ENCODE measurements at places on chromosomes 2 and 18. TPM values are rescaled to one million over a fixed set of nuclear protein-coding genes. Genes with fewer than 3 reads are reported as not detected.

The AKAIN1 gene
- 3.1 TPM for total RNA-seq

The GEN1 gene
- 7.6 TPM for total RNA-seq

The CCDC148 gene
- 0.66 TPM for total RNA-seq

The MC4R gene
- not detected for total RNA-seq

The TCF23 gene
- total RNA-seq = 0.66 TPM

The PTPRM gene
- 48.0 TPM for total RNA-seq

The SCYGR4 gene
- total RNA-seq = not detected

The KANSL3 gene
- total RNA-seq = 50.4 TPM

The ILKAP gene
- total RNA-seq = 44.8 TPM

The LYG2 gene
- not detected for total RNA-seq

The ST6GAL2 gene
- total RNA-seq = not detected

DNA sequence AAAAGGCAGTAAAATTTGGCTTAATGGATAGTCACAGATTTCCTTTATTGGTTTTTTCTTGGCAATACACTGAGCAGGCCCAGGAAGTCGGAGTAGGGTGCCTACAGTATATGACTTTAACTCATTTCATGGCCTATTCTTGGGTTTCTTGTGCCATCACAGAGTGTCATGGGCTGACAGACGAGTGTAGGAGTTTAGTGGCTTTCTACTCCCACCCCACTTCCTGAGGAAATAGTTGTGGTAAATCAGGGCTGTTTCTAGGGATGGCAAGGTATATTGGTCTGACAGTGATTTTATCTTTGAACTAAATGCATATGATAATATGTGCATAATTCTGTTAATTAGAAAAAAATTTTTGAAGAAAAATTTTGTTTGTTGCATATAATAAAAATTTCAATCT is 100.1 kb downstream of the PLCL1 start:
- no peak for DNase-seq

GRCh38 chr2:24058564-24059271 is 9.2 kb downstream of the FKBP1B start:
- DNase-seq = no peak

DNA sequence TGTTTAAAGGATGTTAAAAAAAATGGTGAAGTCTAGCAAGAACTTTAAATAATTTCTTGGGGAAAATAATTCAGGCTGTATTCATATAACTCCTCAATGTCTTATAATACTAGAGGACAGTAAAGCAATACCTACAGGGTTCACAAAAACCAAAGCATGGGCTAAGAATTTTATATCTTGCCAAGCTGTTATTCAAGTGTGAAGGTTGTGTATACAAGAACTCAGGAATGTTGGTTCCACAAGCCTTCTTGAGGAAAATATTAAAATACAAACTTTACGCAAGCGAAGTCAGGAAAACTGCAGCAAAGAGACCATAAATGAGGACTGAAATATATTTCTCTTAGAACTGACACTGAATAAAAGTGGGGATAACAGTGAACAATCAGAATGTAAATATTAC is 76.1 kb upstream of the DNAJC10 start:
- no peak for DNase-seq

DNA sequence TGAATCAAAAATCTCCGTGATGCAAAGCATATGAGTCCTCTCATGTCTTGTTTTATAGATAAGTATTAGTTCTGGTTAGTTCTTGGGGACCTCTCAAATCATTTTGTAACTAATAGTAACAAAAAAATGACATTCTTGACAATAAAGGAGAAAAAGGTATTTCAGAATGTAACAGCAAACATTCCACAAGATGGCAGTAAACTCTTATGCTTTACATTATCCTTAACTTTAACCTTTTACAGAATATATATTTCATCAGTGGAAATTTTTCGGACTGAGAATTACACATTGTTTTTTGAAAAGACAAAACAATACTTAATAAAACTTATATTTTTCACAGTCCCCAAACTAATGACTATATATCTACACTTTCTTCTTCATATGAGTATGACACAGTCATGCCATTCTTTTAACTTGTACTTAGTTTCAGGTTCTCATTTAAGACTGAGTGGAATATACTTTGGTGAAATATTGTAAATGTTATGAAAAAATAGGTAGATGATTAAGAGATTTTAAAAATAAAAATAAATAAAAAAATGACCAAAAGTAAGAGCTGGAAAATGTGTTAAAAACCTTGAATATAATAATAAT is 142.9 kb upstream of the NXPH2 start:
- no peak for DNase-seq

- no peak for DNase-seq
Observed at GRCh38 chr18:1464444-1465217, 560.0 kb downstream of the ADCYAP1 start.

GRCh38 chr2:206031162-206031784 is 54.7 kb downstream of the INO80D start:
- no peak for DNase-seq

DNA sequence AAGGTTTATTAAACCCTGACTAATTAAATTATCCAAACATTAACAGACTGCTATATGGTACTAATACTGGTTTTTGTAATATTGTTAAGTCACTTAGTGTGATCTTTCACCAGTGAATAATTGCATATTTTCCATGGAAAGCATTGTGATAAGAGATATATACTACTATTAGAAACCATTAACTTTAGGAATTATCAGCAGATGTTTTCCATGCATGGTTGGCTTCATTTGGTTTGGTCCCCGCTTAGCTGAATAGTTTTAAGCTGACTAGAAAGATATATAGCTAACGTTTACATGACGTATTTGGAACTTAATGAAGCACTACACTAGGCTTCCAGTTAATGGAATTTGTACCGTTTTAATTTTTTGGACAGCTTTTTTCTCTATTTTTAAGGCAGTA is 37.9 kb downstream of the LCLAT1 start:
- no peak for DNase-seq

DNA sequence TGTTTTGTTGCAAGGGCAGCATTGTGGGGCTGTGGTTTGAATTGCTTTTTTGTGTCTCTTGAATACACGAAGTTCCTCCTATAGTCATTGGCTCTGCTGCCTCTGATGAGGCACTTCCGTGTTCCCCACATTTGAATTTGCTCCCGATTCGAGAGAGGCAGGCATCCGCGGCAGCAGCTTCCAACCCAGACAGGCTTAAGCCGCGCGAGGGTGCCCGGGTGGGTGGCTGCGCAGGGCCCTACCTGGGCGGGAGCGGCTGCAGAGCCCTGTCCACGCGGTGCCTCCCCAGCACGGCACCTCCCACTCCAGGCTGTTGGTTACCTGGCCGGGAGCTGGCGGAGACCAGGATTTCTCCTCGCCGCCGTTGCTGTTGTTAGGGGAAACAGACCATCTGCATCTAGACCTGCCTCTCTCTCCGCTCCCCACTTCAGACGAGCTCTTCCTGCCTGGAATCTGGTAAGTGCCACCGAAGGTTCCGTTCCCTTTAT is 151.3 kb downstream of the NEDD4L start:
- DNase-seq = peak; percentile 61

GRCh38 chr2:209070262-209070661 is 353.6 kb upstream of the MAP2 start:
- no peak for DNase-seq

DNA sequence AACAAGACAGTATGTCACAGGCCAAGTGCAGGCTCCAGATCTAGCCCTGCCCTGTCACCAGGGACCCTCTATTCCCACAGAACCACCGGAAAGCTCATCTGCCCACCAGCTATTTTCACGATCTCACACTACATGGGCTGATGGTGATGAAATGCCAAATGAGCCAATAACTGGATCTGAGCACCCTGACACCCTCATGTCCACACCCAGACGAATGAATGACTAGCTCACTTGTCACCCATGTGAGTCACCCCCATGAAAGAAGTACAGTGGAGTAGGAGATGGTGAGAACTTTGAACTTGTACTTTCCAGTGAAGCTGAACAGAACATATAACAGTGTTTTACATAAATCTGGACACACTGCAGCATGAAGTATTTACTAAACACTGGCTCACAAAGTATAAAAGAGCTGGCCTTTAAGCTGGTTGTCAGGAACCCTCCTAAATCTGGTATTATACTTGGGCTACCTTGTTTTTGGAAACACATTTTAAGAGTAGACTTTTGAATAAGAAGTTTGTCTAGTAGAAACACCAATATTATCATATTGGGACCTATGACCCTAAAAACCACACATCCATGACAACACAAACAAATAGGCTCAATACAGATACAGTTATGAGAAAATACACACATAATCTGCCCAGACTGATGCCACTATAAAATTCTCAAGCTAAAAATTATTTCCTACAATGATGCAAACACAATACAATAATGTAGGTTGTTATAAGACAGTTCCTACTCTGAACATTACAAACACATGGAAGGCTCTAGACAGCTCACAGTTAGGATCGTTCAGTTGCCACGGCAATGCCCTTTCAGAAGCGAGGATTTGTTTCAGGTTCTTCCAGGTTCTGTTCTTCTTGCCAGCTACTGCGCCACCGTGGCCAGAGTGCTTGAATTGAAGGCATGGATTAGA is 19.0 kb downstream of the INO80C start:
- DNase-seq = no peak

- DNase-seq = no peak
Observed at GRCh38 chr18:26617151-26617554, 68.8 kb upstream of the KCTD1 start.

DNA sequence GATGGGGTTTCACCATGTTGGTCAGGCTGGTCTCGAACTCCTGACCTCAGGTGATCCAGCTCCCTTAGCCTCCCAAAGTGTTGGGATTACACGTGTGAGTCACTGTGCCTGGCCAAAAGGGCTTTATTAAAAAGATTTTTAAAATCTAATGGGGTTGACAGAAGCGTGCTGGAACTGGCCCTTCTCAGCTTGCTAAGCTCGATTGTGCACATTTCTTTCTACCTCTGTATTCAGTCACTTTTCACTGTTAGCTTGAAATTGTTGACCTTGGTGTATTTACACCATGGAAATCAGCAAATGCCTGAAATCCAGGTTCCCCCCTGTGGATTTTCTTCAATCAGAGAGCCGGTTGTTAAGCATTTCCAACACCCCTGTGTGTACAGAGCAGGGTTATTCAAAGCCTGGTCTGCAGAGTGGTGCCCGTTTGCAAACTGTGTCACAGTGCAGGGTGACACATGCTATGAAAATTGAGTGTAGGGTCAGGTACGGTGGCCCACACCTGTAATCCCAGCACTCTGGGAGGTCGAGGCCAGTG is 140.2 kb downstream of the TGIF1 start:
- no peak for DNase-seq

DNA sequence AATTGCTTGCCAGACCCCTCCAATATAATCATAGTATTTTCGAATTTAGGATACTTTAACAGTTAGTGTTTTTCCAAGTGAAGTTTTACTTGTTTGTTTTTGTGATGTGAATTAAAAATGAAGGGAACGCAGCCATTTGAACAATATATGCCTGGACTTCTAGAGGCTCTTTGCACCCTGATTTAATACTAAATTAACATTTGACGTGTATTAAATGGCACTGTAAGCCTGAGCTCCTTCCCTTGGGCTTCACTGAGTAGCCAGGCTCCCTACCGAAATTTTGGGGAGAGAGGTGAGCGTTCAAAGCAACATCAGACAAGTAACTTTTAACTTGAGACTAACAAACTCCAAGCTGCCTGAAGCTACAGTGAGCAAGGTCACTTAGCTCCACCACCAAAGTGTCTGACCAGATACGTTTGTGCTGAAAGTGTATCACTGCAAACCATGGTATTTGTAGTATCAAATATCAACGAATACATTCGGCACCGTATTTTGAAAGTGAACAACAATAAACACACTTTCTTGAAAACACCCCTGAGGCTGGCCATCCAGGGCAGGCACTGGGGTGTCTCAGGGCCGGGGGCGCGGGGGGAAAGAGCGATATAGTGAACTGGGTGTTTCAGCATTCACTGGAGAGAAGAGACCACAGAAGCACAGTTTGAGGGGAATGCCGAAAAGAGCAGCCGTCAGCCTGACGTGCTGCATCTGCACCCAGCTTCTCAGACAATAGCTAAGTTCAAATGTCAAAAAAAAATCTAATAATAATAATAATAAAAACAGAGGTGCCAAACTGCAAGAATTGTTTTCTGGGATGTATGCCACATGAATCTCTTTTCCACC is 7.7 kb upstream of the POU3F3 start:
- no peak for DNase-seq

GRCh38 chr2:201440182-201440581 is 11.1 kb downstream of the TRAK2 start:
- peak; percentile 90 for DNase-seq

DNA sequence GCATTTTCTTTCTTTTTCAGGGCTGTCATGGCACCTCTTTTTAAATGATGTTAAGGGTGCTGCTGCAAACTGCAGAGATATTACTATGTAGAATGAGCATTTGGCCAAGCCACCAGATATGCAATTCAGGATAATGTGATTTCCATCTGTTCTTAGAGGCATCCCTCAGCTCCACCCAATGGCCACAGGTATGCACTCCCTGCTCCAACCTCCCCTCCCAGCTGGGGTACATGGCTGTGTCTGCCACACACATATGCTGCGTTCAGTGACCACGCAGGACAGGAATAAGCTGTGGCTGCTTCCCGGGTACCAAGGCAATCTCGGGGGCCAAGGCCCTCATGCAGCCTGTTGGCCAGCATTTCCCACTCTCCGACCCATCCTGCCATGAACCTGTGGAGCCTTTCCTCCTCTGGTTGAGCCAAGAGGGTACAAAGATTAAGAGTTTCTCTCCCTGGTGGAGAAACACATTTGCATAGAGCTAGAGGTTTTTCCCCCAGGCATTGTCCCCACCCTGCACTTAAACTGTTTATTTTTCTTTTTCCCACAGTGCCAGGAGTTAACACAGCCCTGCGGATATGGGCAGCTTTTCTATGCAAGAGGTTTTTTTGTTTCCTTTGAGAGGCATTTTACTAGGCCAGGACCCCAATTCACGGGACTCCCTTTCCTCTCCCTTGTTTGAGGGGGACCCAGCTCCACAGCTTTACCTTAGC is 147.0 kb downstream of the GCA start:
- DNase-seq = no peak

- no peak for DNase-seq
Observed at GRCh38 chr18:26327062-26327461, 100.8 kb downstream of the TAF4B start.

GRCh38 chr2:85956646-85957039 is 67.9 kb upstream of the ST3GAL5 start:
- DNase-seq = no peak

DNA sequence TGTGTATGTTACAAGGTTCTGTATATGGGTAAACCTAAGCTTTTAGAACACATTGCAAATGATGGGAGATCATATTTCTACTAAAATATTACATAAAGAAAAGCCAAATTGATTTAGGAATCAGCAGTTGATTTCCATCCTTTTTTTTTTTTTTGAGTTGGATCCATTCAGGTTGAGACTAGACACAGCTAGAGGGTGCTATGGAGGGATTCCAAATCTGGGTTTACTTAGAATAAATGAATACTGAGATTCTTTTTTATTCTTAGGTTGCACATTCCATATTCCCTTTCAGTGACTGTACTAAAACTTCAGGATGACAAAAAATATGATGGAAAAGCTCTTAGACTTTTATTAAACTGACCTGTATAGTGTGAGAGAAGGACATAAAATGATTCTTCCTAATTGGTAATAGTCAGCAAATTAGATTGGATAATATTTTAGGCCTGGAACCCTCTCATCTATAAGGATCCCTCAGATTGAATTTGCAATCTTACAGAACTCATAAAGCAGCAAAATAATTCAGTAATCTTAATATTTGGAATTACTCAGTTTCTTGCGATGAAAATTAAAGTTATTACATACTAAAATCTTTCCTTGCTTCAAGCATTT is 183.3 kb upstream of the SESTD1 start:
- DNase-seq = no peak

Data from body of pancreas (tissue), 4 donors.